ENCODE measurements at places on chromosomes 5 and 9.

DNA sequence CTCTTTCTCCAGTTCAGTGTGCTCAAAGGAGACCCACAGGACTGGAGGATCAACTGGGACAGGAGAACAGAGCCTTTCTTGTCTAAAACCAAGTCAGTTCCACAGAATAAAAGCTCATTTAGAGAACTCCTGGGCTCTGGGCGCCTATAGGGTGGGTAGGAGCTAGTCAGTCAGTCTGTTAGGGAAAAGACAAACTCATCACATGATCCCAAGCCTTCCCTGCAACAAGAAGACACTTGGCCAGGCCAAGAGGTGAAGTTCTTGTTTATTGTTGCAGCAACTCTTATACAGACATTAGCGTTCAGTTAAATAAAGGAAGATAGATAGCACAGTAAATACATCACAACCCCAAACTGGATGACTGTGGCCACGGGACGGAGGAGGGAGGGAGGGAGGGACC, 102.3 kb downstream of the ENTREP1 start:
- no peak for DNase-seq

GRCh38 chr5:15502208-15502607, 2.2 kb downstream of the FBXL7 start:
- DNase-seq, result no peak

DNA sequence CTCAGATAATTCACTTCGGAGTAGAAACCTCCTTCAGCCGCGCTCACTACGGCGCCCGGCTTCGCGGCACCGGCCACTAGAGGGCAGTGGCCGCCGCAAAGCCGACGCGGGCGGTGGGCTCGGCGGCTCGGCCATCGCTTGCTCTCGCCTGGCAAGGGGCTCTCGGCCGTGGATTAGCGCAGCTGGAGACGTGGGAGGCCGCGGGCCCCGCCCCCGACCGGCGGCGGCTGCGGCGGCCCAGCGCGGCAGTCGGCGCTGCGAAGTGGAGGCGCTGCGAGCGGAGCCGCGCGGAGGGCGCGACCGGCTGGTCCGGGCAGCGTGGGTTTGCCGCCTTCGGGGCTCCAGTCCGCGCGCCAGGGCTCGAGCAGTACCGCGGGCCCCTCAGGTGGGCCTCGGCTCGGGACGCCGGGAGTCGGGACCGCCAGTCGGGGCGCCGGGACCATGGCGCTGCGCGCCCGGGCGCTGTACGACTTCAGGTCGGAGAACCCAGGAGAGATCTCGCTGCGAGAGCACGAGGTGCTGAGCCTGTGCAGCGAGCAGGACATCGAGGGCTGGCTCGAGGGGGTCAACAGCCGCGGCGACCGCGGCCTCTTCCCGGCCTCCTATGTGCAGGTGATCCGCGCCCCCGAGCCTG, at the start of gene SNX18:
Gene SNX18, plus strand, starts transcription at position 248 of the 634 bp plus-strand sequence. Its CDS starts 194 bp downstream, at position 442.
- DNase-seq, result peak; percentile 89

DNA sequence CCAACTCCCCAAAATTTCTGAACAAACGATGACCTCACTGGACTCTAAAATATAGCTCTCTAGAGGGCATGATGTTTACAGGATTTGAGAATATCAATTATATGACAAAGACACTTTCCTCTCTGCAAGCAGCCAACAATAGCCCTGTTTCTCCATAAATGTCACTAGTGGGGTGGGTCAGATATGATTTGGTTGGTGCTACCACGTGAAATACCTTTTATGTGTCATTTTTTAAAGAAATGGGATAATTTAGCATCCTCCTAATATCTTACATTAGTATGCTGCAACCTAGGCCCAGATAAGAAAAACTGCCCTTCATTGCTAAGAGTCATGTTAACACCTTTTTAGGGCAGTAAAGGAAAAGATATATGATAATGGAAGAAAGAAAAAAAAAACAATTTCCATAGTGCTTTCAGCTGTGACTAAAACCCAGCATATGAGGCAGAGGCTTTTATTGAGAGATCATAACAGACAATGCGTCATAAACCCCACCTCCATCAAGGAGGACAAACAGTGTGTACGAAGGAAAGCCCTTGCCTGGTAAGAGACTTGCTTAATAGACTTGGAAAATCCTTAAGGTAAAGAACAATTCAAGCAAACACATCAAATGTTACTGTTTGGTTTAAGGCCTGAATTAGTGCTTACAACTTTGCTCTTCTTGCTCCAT, 372.4 kb upstream of the PAPPA start:
- DNase-seq, result no peak

- DNase-seq, result no peak
Measured at GRCh38 chr5:177339107-177339638, 12.3 kb downstream of the LMAN2 start.

DNA sequence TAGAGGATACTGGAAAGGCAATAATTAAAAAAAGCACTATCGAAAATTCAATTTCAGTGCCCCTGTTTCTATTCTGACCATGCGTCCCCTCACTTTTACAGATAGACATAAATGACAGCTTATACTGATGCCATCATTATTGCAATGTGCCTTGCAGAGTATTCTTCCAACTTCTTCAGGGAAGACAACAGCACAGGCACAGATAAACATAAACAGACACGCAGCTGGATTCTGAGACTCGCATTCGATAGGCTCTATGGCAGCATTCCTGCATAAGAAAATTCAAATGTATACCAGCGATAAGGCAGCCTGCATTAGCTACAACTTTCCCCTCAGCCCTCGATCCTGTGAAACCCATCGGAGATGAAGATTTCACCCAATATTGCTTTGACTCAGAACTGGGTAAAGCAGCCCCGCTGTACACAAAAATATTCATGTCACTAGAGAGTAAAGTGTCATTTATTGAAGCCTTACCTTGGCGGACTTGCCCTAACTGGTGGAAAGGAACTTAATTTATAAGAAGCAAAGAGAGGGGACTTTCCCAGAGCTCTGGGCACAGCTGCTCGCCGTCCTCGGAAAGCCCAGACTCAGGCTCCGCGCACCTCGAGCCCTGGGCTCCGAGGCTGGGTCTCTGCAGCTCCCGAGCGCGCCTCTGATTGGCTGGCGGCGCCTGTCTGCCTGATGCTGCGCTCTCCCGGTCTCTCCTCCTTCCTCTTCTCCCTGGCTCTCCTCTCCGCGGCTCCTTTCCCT, at the start of gene CDH18:
Gene CDH18, minus strand, starts transcription at position 589 of the 750 bp plus-strand sequence. CDS start 149,214 bp downstream, outside the sequence.
- no peak for DNase-seq

GRCh38 chr9:20563917-20564316, 58.4 kb downstream of the MLLT3 start:
- DNase-seq, result no peak

DNA sequence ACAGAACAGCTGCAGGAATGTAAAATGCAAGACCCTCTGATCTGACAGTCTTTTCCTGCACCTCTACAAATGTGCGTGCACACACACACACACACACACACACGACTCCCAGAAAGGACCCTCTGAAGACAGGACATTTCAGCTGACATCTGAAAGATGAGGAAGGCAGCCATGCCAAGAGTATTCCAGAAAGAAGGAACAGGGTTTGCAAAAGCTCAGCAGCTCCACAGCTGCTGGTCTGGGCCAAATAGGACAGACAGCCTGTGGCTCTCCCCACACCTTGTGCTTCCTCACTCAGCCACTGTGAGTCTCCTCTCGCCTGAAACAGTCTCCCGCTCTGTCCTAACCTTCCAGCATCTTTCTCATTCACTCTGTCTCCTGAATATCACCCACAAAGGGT, 189.0 kb downstream of the PALM2AKAP2 start:
- no peak for DNase-seq

GRCh38 chr9:4108754-4109465, 191.0 kb downstream of the GLIS3 start:
- DNase-seq, result no peak

DNA sequence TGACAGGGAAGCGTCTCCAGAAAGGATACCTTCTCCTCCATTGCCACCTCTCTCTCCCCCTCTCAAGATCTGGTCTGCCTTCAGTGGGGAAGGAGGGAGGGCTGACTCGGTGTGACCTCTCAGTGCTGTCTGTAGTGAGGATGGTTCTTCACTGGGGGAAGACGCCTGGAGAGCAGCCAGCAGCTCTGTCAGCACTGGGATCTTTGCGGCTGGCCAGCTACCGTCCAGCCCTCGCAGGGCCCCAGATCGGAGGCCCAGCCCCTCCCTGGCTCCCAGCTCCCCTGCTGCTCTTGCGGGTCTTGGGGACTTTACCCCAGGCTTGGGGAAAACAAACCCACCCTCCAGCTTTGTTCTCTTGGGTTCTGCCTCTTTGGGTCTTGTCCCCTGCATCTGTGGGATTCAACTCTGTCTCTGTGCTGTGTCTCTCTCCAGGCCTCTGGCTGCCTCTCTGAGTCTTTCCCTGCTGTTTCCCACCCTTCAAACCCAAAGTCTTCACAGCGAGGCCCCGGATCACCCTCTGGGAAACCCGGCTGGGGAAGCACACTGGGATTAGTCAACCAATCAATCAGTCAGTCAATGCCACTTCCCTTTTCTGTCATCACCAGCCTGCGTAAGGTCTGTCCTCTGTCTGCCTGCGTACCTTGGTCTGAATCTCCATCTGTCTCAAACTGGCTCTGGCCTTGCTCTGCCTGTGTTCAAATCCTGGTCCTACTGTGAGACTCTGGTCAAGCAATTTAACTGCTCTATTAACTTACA, 23.0 kb downstream of the FGF18 start:
- DNase-seq, result no peak

DNA sequence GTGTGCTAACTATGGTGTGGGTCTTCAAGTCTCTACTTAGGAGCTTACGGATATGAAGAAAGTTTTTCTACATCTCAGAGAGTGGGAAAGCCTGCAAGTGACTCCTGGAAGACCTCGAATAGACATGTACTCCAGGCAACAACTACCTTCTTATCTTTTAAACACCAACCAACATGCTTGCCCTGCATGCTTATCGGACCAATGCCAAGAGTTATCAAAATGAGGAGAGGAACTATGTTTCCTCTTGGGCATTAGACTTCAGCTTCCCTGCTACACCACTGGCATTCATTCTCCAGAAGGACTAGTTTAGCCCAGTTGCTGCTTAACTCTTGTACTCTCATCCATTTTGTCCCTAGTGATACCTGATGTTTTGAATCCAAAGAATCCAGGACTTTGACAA, 74.7 kb upstream of the MAN2A1 start:
- no peak for DNase-seq

DNA sequence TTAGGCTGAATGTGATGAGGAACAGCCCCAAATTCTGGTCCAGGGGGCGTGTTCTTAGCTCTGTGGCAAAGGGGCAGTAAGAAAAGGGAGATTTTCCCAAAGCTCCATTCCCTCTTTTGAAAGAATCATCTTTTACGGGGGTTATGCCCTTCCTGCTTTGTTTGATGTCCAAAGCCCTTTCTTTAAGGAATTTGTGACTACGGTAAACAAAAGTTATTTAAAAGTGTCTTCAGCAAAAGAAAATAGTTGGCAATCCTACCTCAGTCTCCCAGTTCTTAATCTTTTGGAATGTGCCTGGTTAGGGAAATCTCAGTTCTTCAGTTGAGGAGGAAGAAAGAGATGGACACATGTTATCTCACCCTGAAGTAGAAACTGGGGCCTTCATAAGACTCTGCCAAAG, 24.4 kb upstream of the ARSI start:
- no peak for DNase-seq

DNA sequence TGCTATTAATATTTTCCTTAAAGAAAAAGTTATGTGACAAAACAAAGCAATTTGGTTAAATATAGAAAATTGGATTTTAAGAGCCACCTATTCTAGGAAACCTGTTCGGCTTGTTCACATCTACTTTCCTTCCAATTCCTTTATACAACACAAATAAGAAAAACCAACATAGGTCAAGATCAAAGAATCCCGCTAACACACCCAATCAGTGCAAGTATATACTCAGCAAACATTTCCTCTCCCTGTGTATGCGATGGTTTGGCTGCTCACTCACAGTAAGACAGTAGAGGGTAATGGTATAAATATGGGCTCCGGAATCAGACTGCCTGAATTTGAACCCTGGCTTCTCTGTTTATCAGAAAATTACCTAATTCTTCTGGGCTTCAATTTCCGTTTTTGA, 757.5 kb upstream of the ZNF608 start:
- no peak for DNase-seq
